ENCODE measurements at places on chromosomes 6 and 20.

- no peak for DNase-seq
Observed at GRCh38 chr6:167323111-167323510, 1.8 kb upstream of the TTLL2 start.

DNA sequence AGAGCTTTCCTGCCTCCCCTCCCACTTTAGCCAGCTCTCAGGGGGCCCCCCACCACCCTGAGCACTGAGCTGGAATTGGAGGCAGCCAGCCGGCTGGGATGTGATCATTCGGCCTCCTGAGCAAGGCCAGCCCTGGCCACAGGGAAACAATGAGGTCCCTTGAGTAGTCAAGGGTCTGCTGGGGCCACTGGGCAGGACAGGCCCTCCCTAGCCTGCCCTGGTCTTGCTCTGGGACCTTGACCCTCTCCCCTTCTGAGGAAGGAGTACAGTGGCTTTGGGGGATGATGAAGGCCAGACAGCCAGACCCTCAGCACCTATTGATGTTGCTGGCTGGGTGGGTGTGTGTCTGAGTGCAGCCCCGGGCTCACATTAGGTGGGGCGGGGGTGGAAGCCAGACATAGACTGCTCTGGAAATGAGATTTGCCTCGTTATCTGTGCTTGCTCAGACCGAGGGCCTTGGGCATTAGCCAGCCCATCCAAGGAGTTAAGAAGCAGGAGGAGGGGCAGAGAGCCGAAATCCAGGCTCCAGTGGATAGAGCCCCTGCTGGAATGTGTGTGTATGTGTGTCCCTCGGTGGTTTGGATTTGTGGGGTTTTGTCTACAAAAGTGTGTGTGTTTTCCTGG lies 21.3 kb downstream of the CD40 start:
- DNase-seq, result no peak

DNA sequence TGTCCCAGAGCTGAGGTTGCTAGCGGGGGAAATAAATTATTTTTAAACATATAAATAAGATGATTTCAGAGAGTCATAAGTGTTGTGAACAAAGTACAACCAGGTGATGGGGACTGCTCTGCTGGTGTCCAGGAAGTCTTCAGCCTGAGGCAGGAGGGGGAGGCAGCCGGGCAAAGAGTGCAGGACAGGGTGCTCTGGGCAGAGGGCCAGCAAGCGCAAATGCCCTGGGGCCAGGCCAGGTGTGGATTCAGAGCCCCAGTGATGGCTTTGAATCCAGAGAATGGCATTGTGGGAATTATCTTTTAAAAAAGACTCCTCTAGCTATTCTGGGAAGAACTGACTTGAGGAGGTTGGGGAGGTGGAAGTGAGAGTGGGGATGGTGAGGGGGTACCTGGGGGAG lies 1.6 kb downstream of the CLPSL1 start:
- DNase-seq, result no peak

DNA sequence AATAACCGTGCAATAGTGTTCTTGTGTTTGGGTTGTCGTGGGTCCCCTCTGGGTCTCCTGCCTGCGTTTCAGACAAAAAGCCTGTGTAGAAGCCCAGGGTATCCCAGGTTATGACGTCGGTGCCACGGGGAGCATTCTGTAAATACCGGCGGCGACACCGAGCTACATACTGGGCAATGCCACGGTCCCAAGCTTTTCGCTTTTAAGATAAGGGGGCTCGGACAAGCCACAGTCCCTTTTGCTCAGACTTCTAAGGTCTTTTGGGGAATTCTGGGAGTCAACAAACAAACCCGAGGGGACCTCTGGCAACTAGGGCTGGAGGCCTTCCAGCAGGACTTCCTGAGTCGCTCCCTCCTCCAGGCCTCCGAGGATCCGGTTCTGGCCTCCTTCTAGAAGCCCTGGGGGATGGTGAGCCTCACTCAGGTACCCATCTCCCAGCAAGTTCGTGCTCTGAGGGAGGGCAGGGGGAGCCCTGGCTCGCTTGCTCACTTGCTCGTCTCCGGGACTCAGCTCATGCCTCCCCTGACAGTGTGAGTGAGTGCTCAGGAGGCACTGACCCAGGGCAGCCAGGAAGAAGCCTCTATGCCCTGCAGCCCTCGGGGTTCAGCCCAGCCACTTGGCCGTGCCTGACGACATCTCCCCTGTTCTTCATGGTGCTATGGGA lies 62.4 kb upstream of the MRPS10 start:
- DNase-seq, result no peak

GRCh38 chr6:143135797-143136561 lies 75.3 kb downstream of the AIG1 start:
- no peak for DNase-seq

All from stimulated activated CD4-positive, alpha-beta T cell treated with anti-CD3 and anti-CD28 coated beads, Interleukin-1b, Interleukin-23, amount 100 ng/mL, for 24 hours (primary cell).